ENCODE measurements at places on chromosomes 11 and 22.
A peak's percentile ranks its signal among the peaks of the same experiment; 100 is the strongest.

DNA sequence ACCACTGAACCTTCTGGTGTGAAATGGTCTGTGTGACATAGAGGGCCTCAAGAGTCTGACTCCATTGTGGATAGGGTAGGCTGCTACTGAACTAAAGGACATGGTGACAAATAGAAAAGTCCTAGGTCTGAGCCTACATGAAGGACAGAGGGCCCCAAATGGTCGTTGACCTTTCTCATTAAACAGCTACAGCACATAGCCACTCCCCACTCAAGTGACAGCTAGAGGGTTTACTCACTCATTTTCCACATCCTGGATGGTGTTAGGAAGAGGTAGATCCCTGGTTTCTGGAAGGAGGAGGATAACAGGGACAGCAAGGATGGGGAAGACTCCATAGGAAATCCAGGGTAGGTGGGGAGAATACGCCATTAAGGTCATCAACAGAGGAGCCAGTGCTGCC is 63.3 kb downstream of the SLC22A24 start:
- no peaks in the 10 kb centered on the region for H3K4me1 ChIP-seq
- H3K4me3 ChIP-seq: no peak overlapping the region
- DNase-seq: no peak
- H3K36me3 ChIP-seq: no peaks in the 10 kb centered on the region

DNA sequence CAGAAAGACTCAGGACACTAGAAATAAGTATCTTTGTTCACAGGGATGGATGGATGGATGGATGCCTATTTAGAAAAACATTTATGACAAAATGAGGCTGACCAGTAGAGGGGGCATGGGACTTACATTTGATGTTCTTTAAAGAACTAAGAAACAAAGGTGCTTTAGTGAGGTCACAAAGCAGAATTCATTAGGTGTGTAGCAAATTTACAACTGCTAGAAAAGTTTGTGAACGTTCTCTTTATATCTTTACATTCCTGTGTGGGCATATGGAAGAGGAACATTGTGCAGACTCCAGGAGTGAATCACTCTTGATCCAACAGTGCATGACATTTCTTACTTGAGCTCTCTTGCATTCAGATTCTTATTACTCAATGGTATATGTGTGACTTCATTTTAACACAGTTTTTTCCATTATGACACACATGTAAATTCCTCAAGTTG is 15.8 kb upstream of the SIK2 start:
- no peak overlapping the region for H3K27ac ChIP-seq
- no peak for DNase-seq
- no peaks in the 10 kb centered on the region for H3K4me1 ChIP-seq
- H3K36me3 ChIP-seq: no peaks in the 10 kb centered on the region
- H3K4me3 ChIP-seq: no peak overlapping the region

DNA sequence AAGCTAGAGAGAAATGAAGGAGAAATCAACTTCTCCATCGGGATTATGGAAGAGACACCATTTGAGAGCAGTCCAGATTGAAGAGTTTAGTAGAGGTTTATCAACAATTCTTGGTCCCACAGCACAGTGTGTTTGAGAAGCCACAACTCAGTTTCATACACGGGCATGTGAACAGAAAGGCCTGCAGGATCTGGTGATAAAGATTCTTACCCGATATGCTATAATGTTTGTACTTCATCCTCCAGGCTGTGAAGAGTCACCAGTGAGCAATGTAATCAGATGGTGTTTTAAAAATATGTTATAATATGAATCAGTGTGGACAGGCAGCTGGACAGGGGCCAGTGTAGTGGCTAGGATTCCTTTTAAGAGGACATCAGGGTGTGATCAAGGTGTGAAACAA is 29.7 kb upstream of the VWA5A start:
- H3K4me1 ChIP-seq: no peaks in the 10 kb centered on the region
- H3K36me3 ChIP-seq: no peaks in the 10 kb centered on the region
- no peak for DNase-seq

DNA sequence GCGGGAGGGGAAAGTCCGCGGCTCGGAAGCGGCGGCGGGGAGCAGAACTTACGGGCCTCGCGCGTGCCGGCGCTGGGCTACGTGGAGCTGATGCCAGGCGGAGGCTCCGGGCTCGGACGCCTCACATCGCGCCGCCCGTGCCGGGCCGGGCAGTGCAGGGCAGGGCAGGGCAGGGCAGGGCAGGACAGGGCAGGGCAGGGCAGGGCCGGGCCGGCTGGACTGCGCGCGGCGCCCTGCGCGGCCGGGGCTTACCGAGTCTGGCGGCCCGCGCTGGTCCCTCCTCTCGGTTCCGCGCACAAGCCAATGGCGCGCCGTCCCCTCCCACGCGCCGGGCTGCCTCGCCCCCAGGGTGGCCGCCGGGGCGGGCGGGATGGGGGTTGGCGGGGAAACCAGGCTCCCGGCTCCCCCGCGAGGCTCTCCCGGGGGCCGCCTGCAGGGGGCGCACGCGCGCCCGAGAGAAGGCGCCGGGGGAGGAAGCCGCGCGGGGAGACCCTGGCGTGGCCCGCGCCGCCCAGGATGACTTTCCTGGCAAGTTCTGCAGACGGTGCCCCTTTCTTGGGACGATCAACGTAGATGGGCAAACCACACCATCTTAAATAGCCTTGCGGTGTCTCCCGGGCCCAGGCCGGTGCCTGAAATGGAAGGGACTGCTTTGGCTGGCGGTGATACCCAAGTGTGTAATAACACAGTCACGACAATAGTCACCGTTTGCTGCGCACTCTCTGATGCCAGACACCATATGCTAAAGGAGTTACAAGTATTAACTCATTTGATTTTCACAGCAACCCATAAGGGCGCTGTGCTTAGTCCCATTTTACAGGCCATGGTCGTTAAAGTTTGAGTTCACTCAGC is at the start of gene TP53I11:
TP53I11 (minus strand) TSS at position 259 of the 852 bp plus-strand sequence. CDS start 12,548 bp downstream, outside the sequence.
- peak within 1 kb of the TSS; percentile 36 for H3K27ac ChIP-seq
- H3K4me3 ChIP-seq: peak within 1 kb of the TSS; percentile 86
- H3K4me1 ChIP-seq: peaks cover 2% of the 10 kb centered on the region
- DNase-seq: peak; percentile 39
- H3K27me3 ChIP-seq: no peaks in the 10 kb centered on the region
- no peaks in the 10 kb centered on the region for H3K36me3 ChIP-seq

- no peak for DNase-seq
- H3K4me3 ChIP-seq: no peak overlapping the region
- H3K27me3 ChIP-seq: no peaks in the 10 kb centered on the region
- H3K36me3 ChIP-seq: no peaks in the 10 kb centered on the region
These were observed 15.1 kb downstream of the SYNGR1 start for GRCh38 chr22:39364714-39365491.

DNA sequence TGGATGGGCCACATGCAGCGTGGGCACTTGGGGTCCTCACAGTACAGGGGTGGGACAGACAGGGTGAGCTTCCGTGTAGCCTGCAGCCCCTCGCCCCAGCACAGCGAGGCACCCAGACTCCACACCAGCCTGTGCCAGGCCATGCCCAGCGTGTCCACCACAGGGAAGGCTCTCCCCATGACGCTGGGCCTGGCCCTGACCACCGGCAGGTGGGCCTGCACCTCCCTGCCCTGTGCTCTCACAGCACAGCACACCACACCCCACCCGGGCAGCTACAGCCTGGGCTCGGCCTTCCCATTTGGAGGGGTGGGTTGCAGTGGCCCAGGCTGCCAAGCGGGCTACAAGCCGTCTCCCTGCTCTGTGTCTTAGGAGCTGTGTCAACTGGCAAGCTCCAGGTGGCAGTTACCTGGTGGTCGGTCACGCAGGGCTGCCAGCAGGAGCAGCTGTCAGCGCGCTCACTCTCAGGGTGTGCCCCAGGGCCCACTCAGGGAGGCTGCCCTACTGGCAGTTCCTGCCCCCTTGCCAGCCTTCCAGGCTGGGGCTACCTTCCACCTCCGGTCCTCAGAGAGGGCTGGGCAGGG is 4.6 kb downstream of the MOB2 start:
- no peak for DNase-seq
- no peaks in the 10 kb centered on the region for H3K27me3 ChIP-seq
- no peak overlapping the region for H3K4me3 ChIP-seq

DNA sequence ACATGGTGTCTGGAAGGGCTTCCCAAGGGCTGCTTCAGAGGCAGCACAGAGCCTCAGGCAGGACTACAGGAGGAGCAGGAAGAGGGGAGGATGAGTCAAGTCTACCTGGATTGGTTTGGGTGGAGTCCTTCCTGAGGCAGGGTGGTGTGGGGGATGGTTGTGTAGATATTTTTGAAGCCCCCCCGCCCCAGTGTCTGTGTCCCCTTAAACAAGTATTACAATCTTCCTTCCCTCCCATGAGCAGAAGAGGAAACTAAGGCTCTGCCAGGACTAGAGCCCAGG is 34.7 kb upstream of the FCHSD2 start:
- no peak overlapping the region for H3K4me3 ChIP-seq
- no peak overlapping the region for H3K27ac ChIP-seq

GRCh38 chr22:30208631-30209603 is 37.6 kb downstream of the LIF start:
- no peaks in the 10 kb centered on the region for H3K27me3 ChIP-seq
- H3K4me3 ChIP-seq: no peak overlapping the region
- no peak for DNase-seq

DNA sequence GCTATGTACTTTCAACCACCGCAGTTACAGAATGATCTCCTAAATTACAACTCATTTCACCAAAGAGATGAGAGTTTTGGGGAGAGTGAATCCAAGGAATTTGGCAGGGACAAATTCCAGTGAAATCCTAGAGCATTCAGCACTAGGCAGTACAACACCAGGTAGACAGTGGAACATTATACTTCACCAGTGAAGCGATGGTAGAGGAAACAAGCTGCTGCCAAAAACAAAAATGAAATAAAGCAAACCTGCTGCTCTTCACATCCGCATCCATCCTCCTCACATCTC is 16.9 kb downstream of the SMCO4 start:
- no peak overlapping the region for H3K4me3 ChIP-seq
- no peak overlapping the region for H3K27ac ChIP-seq
- DNase-seq: no peak
- peaks cover 23% of the 10 kb centered on the region for H3K4me1 ChIP-seq
- H3K27me3 ChIP-seq: no peaks in the 10 kb centered on the region
- no peaks in the 10 kb centered on the region for H3K36me3 ChIP-seq

DNA sequence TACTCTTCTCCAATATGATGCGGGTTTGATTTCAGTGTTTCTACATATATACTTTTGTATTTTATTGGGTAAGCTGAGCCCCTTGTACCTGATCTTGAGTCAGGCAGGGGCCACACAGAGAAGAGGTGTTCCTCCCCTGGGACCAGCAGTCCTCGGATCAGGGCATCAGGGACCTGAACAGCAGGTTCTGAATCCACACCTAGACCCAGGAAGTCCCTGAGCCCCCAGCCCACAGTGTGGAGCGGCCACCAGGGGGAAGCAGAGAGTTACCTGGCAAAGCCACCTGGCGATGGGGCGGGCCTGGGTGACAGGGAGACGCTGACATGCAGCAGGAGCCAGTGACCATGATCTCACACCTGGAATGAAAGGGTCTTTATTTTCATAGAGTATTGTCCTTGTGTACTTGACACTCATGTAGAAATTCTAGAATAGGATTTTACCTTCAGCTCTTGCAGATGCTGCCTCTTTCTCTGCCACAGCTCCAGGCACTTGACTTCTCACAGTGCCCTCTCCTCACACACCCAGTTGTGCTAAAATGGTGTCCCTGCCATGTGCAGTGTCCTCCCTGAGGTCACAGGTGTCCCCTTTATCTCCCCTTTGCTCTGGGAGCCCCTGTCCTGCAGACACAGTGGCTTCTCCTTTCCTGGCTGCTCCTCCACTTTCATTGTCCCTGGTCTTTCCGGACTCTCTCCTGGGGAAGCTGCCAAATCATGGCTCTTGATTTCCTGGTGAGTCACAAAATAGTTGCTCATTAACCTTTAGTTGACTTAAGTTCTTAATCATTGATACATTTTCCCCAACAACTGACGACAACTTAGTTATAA is 48.5 kb downstream of the GGTLC2 start:
- H3K4me3 ChIP-seq: no peak overlapping the region
- no peaks in the 10 kb centered on the region for H3K27me3 ChIP-seq
- peak; percentile 38 for DNase-seq

GRCh38 chr11:61679296-61679695 is 895 bp upstream of the DAGLA start:
- H3K36me3 ChIP-seq: no peaks in the 10 kb centered on the region
- DNase-seq: no peak
- H3K27ac ChIP-seq: no peak overlapping the region

DNA sequence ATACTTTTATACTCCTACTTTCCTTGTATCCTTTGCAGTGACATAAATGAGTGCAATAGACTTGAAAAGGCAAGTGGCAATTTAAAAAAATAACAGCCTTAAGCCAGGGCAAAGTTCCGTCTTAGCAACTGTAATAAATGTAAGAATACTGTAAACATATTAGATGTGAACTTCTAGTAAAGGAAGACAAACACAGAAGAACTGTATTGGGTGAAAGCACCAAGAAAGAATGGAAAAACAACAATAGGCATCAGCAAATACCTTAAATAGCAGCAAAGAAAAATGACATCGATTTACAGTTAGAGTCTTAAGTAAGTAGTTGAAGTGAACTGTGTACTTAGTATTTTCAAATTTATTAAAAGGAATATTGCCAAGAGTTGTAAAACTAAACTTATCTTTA is 75.5 kb upstream of the TP53AIP1 start:
- no peaks in the 10 kb centered on the region for H3K4me1 ChIP-seq
- H3K36me3 ChIP-seq: no peaks in the 10 kb centered on the region
- H3K27me3 ChIP-seq: no peaks in the 10 kb centered on the region
- H3K27ac ChIP-seq: no peak overlapping the region
- DNase-seq: no peak

- H3K36me3 ChIP-seq: no peaks in the 10 kb centered on the region
- peak; percentile 66 for DNase-seq
- peaks cover 3% of the 10 kb centered on the region for H3K4me1 ChIP-seq
- H3K4me3 ChIP-seq: no peak overlapping the region
These were observed 4.4 kb downstream of the KCNJ11 start for GRCh38 chr11:17384002-17384511.

DNA sequence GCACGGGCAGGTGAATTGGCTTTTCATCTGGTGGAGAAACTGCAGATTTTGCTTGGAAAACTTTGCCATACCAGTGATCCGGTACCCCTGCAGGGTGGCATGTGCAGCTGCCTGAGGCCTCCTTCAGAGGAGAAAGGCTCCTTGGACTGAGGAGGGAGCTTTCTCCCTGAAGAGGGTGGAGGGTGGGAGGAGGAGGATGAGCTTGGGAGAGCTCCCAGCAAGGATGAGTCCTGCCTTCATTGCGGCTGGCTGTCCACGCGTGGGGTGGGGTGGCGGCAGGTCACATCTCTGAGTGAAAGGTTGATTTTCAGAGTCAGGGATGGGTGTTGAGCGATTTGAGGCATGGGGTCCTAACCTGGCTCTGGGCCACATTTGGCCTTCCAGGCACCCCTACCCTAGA is 96.8 kb downstream of the GRAMD1B start:
- H3K27ac ChIP-seq: no peak overlapping the region
- H3K4me3 ChIP-seq: no peak overlapping the region
- no peak for DNase-seq
- no peaks in the 10 kb centered on the region for H3K27me3 ChIP-seq
- H3K36me3 ChIP-seq: no peaks in the 10 kb centered on the region

- no peaks in the 10 kb centered on the region for H3K27me3 ChIP-seq
- peaks cover 7% of the 10 kb centered on the region for H3K4me1 ChIP-seq
- no peak overlapping the region for H3K4me3 ChIP-seq
- no peak for DNase-seq
These were observed 10.2 kb downstream of the GNB1L start for GRCh38 chr22:19844377-19845053.

GRCh38 chr11:103920449-103920848 is 116.0 kb upstream of the DDI1 start:
- no peaks in the 10 kb centered on the region for H3K27me3 ChIP-seq
- DNase-seq: no peak
- H3K4me3 ChIP-seq: no peak overlapping the region
- no peaks in the 10 kb centered on the region for H3K4me1 ChIP-seq
- H3K27ac ChIP-seq: no peak overlapping the region
- H3K36me3 ChIP-seq: no peaks in the 10 kb centered on the region

- H3K4me1 ChIP-seq: peaks cover 9% of the 10 kb centered on the region
- no peak overlapping the region for H3K27ac ChIP-seq
- no peak for DNase-seq
- no peak overlapping the region for H3K4me3 ChIP-seq
- H3K27me3 ChIP-seq: no peaks in the 10 kb centered on the region
These were observed 27.0 kb upstream of the MPPED1 start for GRCh38 chr22:43384863-43385262.
